Mesothelial cell of epicardium (in vitro differentiated cells): ENCODE measurements at places on chromosomes 5 and 9.

GRCh38 chr5:154271936-154272514 lies 81.5 kb downstream of the GALNT10 start:
- no peak overlapping the region for H3K4me3 ChIP-seq
- peak overlapping the region; percentile 43 for H3K27ac ChIP-seq
- no peaks in the 10 kb centered on the region for H3K27me3 ChIP-seq
- DNase-seq: no peak

GRCh38 chr5:145902421-145902820 lies 29.6 kb upstream of the GRXCR2 start:
- no peaks in the 10 kb centered on the region for H3K36me3 ChIP-seq
- H3K4me3 ChIP-seq: no peak overlapping the region
- H3K27ac ChIP-seq: no peak overlapping the region
- H3K4me1 ChIP-seq: no peaks in the 10 kb centered on the region
- no peak for DNase-seq
- H3K27me3 ChIP-seq: peaks cover 3% of the 10 kb centered on the region

DNA sequence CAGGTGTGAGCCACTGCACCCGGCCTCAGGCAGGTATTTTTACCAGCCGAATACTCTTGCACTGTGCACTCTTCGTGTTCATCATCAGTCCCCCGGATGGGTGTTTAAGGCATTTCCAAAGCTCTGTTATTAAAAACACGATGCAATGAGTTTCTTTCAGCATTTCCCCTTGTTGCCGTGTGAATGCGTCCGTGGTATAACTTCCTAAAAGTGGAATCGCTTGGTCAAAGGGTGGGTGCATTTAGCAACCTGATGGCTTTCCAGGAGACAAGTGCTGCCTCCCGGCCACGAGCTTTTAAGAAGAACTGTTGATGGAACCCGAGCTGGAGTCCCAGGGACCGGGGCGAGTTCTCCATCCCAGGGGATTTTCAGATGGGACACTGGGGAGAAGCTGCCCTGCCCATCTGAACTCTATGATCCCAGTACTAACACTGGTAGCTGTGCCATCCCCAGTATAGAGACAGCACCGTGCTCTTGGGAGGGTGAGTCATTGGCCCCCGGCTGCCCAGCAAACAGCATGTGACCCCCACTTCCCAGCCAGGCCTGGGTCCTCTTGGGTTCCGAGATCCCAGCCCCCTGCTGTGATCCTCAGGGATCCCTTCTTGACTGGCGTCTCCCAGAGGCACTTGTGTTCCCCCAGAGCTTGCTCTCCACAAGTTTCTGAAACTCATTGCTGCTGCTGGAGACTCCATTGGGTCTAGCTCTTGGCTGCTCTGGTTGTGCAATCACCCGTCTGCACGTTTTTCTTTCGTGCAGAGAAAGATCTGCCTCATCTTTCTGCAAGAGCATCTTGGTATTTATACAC lies 169.5 kb upstream of the IER5L start:
- no peaks in the 10 kb centered on the region for H3K27me3 ChIP-seq
- H3K36me3 ChIP-seq: peaks cover 7% of the 10 kb centered on the region
- peaks cover 14% of the 10 kb centered on the region for H3K4me1 ChIP-seq
- no peak for DNase-seq
- H3K27ac ChIP-seq: peak overlapping the region; percentile 16
- no peak overlapping the region for H3K4me3 ChIP-seq

GRCh38 chr9:86829496-86830046 lies 117.7 kb downstream of the GAS1 start:
- no peak for DNase-seq
- H3K4me3 ChIP-seq: no peak overlapping the region
- no peaks in the 10 kb centered on the region for H3K4me1 ChIP-seq
